ENCODE measurements at places on chromosomes 1 and 21. TPM values are rescaled to one million over a fixed set of nuclear protein-coding genes. Genes with fewer than 3 reads are reported as not detected.
A peak's percentile ranks its signal among the peaks of the same experiment; 100 is the strongest.

Gene FCRL6
- total RNA-seq, result 2.4 TPM

Gene CEP104
- 50.0 TPM for total RNA-seq

Gene GTF2B
- total RNA-seq, result 30.1 TPM

Gene RPS27
- total RNA-seq, result 1,996 TPM

Gene E2F2
- 6.8 TPM for total RNA-seq

Gene DENND2C
- total RNA-seq, result 0.35 TPM

- no peak overlapping the region for H3K4me3 ChIP-seq
- peak; percentile 61 for DNase-seq
- no peak overlapping the region for H3K27ac ChIP-seq
- H3K36me3 ChIP-seq, result no peaks in the 10 kb centered on the region
- no peaks in the 10 kb centered on the region for H3K4me1 ChIP-seq
- no peaks in the 10 kb centered on the region for H3K27me3 ChIP-seq
Observed at GRCh38 chr1:91065337-91065736, 43.5 kb upstream of the ZNF644 start.

GRCh38 chr1:62057641-62058290 lies 136.9 kb upstream of the L1TD1 start:
- no peak overlapping the region for H3K27ac ChIP-seq
- H3K4me3 ChIP-seq, result no peak overlapping the region
- no peaks in the 10 kb centered on the region for H3K4me1 ChIP-seq
- H3K36me3 ChIP-seq, result no peaks in the 10 kb centered on the region
- no peaks in the 10 kb centered on the region for H3K27me3 ChIP-seq

GRCh38 chr1:18079941-18080735 lies 27.5 kb upstream of the IGSF21 start:
- no peaks in the 10 kb centered on the region for H3K4me1 ChIP-seq
- DNase-seq, result no peak
- no peaks in the 10 kb centered on the region for H3K27me3 ChIP-seq
- no peak overlapping the region for H3K27ac ChIP-seq
- no peaks in the 10 kb centered on the region for H3K36me3 ChIP-seq
- H3K4me3 ChIP-seq, result no peak overlapping the region

GRCh38 chr1:10860682-10861081 lies 64.2 kb upstream of the CASZ1 start:
- DNase-seq, result no peak
- H3K4me1 ChIP-seq, result no peaks in the 10 kb centered on the region
- no peaks in the 10 kb centered on the region for H3K36me3 ChIP-seq
- H3K27ac ChIP-seq, result no peak overlapping the region
- no peak overlapping the region for H3K4me3 ChIP-seq
